ENCODE measurements at places on chromosomes 7 and 10. TPM values are rescaled to one million over a fixed set of nuclear protein-coding genes. Genes with fewer than 3 reads are reported as not detected.
A peak's percentile ranks its signal among the peaks of the same experiment; 100 is the strongest.

DNA sequence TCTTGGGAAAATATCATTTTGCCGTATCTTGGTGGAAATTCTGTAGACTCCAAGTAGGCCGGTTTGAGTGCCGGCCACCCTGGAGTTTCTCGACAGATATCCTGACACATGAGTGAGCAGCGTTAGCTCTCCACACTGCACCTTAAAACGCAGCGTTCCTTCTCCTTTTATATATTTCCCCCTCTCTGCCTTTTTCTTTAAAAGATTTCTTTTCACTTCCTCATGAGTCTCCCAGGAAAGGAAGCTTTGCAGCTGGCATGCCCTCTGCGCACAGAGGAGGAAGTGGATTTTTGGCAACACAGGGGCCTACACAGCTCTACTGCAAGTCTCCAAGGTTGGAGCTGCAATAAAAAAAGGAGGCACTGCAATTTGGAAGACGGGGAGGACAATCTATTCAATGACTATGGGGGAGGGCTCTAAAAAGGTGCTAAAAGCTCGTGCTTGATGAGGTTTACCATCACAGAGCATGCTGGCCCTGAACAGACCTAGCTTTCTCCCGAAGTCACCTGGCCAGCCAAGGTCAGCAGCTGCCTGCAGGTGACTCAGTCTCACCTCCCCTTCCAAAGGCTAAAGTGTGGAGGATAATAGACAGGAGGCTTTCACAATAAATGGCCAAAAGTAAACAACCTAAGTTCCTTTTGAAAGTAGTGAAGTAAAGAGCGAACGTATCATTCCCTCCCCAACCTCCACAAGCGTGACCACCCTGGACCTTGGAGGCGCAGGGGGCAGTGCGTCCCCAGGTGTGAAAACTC, 252.8 kb downstream of the ZMYND11 start:
- DNase-seq = no peak

DNA sequence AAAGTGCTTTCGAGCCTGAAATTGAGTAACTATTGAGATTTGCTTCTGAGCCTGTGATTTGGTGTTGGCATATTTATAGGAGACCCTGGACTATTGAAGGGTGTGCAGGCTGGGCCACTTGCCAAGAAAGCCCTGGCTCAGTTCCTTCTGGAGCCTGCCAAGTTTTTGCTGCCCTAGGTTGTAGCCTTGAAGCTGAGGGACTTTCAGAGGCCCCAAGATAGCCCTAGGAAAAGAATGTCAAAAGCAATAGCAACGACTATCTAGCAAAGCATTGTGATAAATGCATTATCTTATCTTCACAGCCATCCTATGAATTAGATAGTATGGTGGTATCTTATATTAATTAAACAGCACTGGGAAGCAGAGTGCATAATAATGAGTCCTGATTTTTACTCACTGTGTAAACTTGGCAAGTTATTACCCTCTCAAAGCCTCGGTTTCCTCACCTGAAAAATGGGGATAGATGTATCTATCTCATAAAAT, 473.7 kb upstream of the PODXL start:
- DNase-seq = no peak

DNA sequence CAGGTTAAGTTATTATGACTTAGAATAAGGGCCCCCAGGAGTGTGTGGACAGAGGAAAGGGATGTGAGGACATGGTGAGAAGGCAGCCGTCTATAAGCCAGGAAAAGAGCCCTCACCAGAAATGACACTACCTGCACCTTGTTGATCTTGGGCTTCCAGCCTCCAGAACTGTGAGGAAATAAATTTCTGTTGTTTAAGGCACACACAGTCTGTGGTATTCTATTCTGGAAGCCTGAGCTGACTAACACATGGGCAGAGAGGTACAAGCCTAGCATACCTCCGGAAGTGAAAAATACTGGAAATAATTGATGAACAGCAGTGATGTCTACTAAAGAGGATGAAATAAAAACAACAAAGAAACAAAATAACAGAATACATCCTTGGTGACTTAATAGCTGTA, 46.1 kb upstream of the GRB10 start:
- no peak for DNase-seq

DNA sequence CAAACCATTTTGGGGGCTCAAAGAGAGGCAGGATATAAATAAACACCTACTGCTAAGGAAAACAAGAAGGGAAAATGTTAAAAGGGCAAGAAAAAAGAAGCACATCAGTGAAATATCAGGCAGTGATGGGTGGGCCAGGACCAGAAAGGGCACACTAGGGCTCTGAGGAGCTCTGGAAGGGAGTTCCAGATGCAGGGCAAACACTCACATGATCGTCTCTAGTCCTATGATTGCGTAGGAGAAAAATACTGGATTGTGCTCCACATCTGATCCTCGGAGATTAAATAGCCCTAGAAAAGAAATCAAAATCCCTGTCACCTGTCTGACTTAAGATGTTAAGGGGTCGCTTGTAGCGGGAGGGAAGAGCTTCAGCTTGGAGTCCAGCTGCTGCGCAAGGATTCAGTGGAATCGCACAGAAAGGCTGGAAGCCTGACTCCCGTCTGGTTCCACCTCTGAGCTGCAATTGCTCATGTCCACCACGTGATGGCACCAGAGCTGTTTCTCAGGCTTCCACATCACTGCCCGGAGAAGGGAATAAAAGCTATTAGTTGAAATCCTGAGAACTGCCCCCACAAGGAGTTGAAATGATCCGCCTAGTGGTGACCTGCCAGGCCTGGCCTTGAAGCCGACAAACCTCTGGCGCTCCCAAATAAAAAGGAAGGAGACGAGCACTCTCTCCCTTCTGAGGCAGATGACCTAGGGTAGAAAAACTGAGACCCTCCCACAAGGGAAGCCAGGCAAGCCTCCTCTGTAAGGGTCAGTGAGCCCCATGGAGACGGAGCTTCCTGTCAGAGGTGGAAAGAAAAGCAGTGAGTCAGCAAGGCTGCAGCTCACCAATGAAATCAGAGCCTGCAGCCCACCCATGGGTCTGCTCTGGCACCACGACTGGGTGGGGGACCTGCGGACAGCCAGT, 39.2 kb downstream of the XPNPEP1 start:
- DNase-seq = peak; percentile 48

- peak; percentile 66 for DNase-seq
Observed at GRCh38 chr10:32139223-32140073, 83.2 kb upstream of the KIF5B start.

NKX1-2 gene
- total RNA-seq = 0.73 TPM

C7orf33 gene
- not detected for total RNA-seq

GRCh38 chr10:133336118-133336576, 549 bp downstream of the CALY start:
- DNase-seq = no peak

- DNase-seq = no peak
Observed at GRCh38 chr10:129652521-129653201, 185.6 kb downstream of the MGMT start.

FGFR2 gene
- total RNA-seq = 44.3 TPM

DNA sequence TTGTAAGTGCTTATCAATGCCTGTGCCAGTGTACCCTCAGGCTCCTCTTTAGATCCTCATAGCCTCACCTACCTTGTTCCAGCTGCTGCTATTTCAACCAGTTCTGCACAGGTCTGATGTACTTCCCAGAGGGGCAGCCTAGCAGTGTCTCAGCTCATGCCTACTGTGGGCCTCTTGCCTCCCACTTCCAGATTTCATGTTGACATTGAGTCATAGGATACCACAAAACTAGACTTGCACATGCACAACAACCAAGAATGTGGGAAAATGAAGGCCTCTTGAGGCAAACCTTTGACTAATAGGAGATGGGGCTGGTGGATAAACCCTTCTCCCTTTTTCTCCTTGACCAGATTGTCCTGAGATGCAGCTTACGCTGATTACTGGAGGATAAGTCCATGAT, 31.0 kb downstream of the PON3 start:
- DNase-seq = no peak

- DNase-seq = no peak
Observed at GRCh38 chr10:11403116-11403515, 208.3 kb downstream of the USP6NL start.

RBP3 gene
- total RNA-seq = not detected
